ENCODE measurements at places on chromosomes 7 and 10. TPM values are rescaled to one million over a fixed set of nuclear protein-coding genes. Genes with fewer than 3 reads are reported as not detected.
A peak's percentile ranks its signal among the peaks of the same experiment; 100 is the strongest.

DNA sequence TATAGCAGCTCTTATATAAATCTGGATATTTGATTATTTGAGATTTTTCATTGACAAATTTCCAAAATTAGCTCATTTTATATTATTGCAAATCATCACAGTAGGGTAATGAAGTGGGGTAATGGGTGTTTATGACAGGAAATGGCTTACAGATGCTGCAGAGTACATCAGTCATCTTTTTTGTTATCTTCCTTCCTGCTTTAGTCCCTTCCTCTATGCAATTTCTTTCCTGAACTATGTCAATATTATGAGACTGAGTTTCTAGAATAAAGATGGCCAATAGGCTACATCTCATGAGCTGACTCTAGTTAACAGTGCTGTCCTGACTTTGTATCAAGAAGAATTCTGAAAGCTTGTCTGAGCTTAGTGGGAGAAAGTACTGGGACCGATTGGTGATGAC is 244.5 kb downstream of the XPNPEP1 start:
- DNase-seq, result no peak

DNA sequence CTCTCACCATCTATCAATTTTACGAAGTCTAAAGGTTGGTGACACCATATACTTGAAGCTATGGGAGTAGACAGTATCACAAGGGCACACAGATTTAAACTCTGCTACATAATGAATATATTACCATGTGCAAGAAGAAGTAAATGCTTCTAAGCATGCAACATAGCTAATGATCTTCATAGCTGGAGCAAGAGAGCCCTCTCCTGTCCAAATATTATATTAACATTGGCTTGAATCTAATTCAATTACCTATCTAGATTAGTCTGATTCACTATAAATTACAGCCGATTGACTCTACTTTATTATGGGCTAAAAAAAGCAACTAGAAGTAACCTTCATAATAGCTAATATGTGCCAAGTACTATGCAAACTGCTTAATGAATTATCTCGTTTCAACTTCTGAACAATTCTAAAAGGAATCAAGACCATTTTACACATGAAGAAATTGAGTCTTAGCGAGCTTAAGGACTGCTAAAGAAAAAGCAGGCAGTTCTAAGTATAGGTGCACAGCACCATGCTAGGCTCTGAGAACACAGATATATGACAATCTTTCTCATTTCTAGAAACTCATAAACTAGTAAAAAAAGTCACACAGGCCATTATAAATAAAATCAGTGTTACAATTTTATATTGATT is 21.9 kb downstream of the FRA10AC1 start:
- peak; percentile 80 for DNase-seq

SDK1 gene
- total RNA-seq, result 0.81 TPM

GRCh38 chr7:418636-419280 is 100.9 kb downstream of the PDGFA start:
- DNase-seq, result no peak

- DNase-seq, result no peak
Observed at GRCh38 chr10:61399406-61399805, 53.8 kb downstream of the TMEM26 start.

DNA sequence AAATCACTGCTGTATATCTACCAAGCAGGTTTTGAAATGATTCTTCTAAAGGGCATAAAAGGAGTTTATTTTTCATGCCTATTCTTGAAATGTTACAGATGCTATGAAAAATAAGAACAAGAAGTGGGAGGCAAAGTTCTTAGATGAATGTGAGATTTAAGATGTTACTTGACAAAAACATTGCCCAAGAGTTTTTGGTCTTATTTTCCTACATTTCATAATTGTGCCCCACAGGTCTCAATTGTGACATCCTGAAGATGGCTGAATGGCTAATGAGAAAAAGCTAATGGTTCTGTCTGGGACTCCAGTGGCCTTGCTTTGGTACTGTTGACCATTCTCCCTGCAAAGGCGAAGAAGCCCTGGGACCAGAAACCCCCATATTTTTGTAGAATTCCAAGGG is 43.0 kb upstream of the IFRD1 start:
- no peak for DNase-seq

DNA sequence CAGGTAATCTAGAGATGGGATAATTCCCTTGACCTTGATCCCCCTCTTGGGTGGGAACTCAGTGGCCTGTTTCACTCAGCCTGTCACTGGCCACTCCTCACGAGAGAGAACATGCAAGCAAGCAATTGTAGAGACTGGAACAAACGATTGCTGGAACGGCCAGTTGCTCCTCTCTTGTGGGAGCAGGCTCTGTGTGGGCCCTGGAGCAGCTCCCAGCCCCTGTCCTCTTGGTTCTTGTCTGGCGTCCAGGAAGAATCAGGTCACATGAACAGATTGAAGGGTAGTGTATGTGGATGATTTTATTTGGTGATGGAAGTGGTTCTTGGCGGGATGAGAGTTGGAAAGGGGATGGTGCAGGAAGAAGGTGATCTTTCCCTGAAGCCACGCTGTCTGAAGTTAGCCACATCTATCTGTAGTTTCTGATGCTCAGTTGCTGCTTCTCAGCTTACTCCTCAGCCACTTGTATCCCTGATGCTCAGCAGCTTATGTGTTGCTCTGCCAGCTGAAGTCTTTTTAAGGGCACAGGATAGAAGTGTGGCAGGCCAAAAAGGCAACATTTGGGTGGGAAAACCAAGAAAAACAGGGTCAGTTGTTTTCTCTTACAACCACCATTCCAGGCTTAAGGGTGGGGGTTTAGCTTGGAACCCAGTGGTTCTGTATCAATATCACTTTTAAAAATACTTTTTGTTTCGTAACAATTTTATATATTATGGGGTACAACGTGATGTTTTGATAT is 15.9 kb downstream of the RNF133 start:
- no peak for DNase-seq

SPDYE2B gene
- total RNA-seq, result not detected

GRCh38 chr10:29105516-29106215 is 183.2 kb upstream of the LYZL1 start:
- DNase-seq, result no peak

ANXA8L1 gene
- not detected for total RNA-seq

EEPD1 gene
- 12.1 TPM for total RNA-seq

Measured in hematopoietic multipotent progenitor cell (in vitro differentiated cells).